ENCODE measurements at places on chromosomes 5 and 9. TPM values are rescaled to one million over a fixed set of nuclear protein-coding genes. Genes with fewer than 3 reads are reported as not detected.

GRCh38 chr5:51404255-51404654 is 21.0 kb downstream of the ISL1 start:
- H3K27ac ChIP-seq = no peak overlapping the region
- H3K4me1 ChIP-seq = no peaks in the 10 kb centered on the region
- H3K36me3 ChIP-seq = no peaks in the 10 kb centered on the region
- DNase-seq = no peak

GRCh38 chr9:8133606-8134005 is 334.0 kb upstream of the DMAC1 start:
- no peaks in the 10 kb centered on the region for H3K4me1 ChIP-seq
- no peak for DNase-seq
- no peak overlapping the region for H3K4me3 ChIP-seq
- H3K36me3 ChIP-seq = no peaks in the 10 kb centered on the region

Gene CTXN3
- total RNA-seq = not detected

Gene PRR16
- total RNA-seq = not detected

Gene CDKN2A
- 30.6 TPM for total RNA-seq

Gene NME5
- not detected for total RNA-seq
